ENCODE measurements at places on chromosomes 2 and 18.

DNA sequence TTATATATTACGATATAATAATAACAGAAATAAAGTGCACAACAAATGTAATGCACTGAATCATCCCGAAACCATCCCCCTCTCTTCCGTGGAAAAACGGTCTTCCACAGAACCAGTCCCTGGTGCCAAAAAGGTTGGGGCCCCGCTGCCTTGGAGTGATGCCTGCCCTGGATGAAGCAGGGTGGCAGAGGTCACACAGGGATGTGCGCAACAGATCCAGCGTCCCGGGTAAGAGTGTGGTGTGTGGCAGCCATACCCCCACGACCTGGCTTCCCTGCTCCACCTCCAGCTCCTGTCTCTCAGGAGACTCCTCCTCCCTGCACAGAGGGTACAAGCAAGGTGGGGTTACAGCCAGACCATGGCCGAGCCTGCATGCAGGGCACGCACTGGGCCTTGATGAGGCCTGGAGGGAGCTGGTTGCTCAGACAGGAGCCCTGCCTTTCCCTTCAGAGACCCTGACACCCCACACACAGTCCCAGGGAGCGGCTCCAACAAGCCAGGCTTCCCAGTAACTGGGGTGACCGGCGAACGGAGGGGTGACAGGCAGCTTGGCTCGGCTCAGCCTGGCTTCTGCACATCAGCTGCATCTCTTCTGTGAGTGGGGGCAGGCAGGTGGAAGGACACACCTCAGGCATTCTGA is 41.1 kb downstream of the TFCP2L1 start:
- DNase-seq = no peak

- no peak for DNase-seq
Measured at GRCh38 chr2:8355102-8355859, 326.6 kb upstream of the ID2 start.

GRCh38 chr2:107589079-107589491 is 237.6 kb upstream of the RGPD4 start:
- no peak for DNase-seq

DNA sequence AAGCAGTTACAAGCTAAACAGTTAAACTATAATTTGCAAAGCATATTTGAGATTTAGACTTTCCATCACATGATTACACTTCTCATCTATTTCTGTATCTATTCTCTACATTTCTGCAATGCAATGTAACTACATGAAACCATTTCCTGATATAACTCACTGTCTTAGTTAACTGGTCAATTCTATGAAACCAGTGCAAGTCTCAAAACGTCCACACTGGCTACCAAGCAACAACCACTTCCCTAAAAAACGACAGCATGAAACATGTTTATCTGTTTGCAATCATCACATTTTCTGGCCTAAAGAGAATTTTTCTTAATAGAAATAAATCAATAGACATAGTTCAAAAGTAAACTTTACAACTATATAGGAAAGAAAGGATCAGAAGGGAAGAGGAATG is 17.4 kb downstream of the FECH start:
- no peak for DNase-seq

DNA sequence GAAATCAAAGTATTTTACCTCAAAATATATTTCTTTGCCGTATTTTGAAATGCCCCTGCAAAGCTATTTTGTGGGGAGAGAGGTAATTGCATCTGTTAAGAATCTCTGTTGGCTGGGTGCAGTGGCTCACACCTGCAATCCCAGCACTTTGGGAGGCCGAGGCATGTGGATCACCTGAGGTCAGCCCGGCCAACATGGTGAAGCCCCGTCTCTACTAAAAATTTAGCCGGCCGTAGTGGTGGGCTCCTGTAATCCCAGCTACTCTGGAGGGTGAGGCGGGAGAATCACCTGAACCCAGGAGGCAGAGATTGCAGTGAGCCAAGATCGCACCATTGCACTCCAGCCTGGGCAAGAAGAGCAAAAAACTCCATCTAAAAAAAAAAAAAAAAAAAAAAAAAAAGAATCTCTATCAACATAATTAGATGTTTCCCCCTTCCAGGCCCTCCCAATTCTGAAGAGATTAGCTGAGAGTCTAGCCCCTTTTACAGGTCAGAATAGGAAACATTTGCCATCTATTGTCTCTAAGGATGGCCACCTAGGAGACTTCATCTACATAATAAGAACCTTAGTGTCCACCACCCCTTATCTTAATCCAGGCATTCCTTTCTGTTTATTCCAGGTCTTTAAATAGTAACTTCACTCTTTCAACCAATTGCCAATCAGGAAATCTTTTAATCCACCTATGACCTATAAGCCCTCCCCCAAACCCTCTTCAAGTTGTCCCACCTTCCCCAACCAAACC is 3.5 kb upstream of the TRAPPC8 start:
- no peak for DNase-seq

- DNase-seq = no peak
Measured at GRCh38 chr2:142435847-142436246, 305.0 kb upstream of the LRP1B start.

DNA sequence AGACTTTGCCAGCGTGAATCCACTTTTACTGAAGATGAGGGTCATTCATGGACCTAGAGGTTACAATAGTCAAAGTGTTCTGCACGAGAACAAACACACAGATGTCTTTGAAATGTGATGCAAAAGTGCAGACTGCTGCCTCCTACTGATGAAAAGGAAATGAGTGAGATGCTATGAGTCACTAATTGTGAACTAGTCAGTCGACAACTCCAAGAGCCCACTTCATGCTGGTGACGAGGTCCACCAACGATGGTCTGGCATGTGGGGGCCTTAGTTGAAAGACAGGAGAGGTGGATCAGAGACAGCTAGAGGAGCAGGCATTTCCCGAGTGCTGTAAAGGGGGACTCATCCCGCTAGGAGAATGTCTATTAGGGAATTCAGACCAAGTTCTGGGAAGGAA is 17.1 kb upstream of the ZNF236 start:
- no peak for DNase-seq

DNA sequence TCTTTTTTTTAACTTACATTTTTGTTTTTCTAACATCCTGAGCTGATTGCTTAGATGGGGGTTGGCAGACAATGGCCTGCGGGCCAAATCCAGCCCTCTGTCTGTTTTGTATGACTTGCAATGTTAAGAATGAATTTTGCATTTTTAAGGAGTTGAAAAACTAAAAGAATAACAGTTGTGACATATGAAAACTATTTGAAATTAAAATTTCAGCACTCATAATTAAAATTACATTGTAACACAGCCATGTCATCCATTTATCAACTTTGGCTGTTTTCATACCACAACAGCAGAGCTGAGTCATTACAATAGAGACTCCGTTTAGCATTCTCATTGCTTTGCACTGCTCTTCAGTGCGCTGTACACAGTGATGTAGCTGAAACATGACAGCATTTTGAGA is 94.1 kb upstream of the MC4R start:
- no peak for DNase-seq

GRCh38 chr2:66547887-66548286 is 113.0 kb downstream of the MEIS1 start:
- no peak for DNase-seq

- no peak for DNase-seq
Measured at GRCh38 chr2:216159144-216159543, 50.0 kb downstream of the XRCC5 start.

DNA sequence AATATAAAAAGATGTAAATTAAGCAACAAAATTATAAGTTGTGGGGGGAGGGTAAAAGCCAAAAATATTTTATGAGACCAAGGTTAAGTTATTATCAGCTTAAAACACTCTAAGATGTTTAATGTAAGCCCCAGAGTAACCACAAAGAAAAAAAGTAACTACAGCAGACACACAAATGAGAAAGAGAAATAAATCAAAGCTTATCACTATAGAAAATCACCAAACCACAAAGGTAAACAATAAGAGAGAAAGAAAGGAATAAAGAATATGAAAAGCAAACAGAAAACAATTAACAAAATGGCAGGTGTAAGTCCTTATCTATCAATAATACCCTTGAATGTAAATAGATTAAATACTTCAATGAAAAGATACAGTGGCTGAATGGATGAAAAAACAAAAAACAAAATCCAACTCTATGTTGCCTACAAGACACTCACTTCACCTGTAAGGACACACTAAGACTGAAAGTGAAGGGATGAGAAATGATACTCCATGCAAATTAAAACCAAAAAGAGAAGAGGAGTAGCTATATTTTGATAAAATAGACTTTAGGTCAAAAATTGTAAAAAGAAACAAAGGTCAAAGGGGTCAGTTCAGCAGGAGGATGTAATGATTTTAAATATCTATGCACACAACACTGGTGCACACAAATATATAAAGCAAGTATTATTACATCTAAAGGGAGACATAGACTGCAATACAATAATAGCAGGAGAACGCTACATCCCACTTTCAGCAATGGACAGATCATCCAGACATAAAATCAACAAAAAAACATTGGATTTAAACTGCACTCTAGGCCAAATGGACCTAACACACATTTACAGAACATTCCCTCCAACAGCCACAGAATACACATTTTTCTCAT is 80.7 kb downstream of the PTPN2 start:
- no peak for DNase-seq

GRCh38 chr2:235618039-235618438 is 124.2 kb downstream of the AGAP1 start:
- no peak for DNase-seq

- DNase-seq = no peak
Measured at GRCh38 chr2:118473241-118473640, 374.2 kb downstream of the EN1 start.

GRCh38 chr2:135586148-135586547 is 54.9 kb downstream of the R3HDM1 start:
- DNase-seq = no peak

GRCh38 chr2:84965192-84965516 is 5.8 kb upstream of the KCMF1 start:
- no peak for DNase-seq

DNA sequence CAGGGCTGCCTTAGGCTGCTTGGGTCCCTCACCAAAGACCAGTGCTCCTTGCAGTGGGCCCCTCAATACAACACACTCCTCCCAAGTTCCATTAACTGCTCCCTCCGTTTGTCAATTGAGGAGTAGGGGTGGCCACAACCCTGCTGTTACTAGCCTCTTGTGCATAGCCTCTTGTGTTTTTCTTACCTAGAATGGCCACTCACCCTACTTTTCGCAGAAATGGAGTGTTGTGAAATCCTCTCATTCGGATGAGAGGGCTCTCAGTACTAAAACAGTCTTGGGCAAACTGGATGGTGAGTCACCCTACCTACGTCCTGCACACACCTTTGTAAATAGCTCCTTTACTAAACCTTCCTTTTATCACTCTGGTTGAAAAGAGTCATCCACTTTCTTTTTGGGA is 253.9 kb downstream of the OSR1 start:
- DNase-seq = no peak

DNA sequence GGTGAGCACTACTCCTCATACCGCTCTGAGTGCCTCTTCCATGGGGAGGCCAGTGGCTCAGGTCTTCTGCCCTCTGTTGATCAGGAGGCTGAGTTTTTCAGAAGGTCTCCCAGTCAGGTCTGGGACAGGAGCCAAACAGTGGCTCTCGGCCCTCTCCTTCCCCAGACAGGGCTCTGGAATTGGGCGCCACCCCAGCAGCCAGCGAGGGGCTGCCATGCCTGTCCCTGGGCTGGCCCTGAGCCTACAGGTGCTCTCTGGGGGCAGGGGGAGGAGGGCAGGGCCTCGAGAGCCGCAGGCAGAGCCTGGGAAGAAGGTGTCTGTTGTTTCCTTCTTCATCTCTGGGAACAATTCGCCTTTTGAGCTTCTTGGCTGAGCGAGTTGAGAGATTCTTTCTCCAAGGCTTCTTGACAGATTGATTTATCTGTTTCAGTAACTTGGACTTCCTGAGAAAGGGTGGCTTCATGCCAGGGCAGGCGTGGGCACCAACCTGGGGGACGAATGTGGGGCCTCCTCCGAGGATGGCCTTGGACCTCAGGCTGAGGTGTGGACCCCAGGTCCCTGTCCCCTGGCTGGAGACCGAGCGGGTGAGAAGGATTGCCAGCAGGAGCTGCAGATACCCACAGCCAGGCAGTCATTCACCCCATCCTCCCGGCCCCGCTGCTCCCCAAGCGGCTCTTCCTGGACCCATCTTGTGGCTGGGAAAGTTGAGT is 64.7 kb upstream of the GLI2 start:
- no peak for DNase-seq

GRCh38 chr2:86226070-86226469 is 26.8 kb downstream of the MRPL35 start:
- DNase-seq = no peak

DNA sequence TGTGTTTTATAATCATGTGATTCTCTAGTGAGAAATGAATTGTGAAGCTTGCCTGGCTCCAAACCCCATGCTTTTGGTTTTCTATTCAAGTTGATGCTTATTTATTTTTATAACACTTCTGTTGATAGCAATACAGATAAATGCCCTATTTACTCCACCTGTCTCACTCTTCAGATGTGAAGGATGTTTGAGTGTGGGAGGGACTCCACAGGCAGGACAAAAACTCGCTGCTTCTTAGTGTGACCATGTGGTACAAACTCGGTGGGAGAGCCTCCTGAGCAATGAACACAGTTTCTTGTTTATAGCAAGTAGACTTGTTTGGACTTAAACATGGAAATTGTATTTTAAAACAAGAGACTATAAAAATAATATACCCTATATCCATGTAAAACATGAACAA is 219.7 kb downstream of the GULP1 start:
- DNase-seq = no peak

- no peak for DNase-seq
Measured at GRCh38 chr2:195639959-195640358, 17.1 kb upstream of the SLC39A10 start.

- no peak for DNase-seq
Measured at GRCh38 chr2:161139098-161139987, 20.9 kb upstream of the TANK start.

GRCh38 chr2:168470320-168471162 is 14.5 kb downstream of the CERS6 start:
- no peak for DNase-seq

- DNase-seq = no peak
Measured at GRCh38 chr2:217414429-217414828, 554.6 kb upstream of the TNP1 start.

DNA sequence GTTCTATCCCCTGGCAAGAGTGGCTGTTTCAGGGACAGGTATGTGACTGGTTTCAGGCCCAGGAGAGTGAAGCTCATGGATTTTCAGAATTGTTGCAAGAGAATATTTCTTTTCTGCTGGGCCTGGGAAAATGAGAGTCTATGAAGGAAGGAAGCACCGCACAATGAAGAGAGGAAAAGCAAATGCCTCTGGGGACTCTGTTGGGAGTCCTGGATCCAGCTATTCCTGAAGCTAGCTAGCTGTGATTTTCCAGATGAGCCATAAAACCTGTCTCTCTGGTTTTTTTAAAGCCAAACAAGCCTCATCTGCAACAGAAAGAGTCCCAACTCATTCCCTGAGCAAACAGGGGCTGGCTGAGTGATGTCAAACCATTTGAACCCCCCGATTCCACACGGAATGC is 53.7 kb downstream of the CRACDL start:
- DNase-seq = no peak

- DNase-seq = no peak
Measured at GRCh38 chr18:11909061-11909455, 941 bp upstream of the MPPE1 start.

All from nephron progenitor cell (in vitro differentiated cells).